ENCODE measurements at places on chromosomes 7 and 10.

DNA sequence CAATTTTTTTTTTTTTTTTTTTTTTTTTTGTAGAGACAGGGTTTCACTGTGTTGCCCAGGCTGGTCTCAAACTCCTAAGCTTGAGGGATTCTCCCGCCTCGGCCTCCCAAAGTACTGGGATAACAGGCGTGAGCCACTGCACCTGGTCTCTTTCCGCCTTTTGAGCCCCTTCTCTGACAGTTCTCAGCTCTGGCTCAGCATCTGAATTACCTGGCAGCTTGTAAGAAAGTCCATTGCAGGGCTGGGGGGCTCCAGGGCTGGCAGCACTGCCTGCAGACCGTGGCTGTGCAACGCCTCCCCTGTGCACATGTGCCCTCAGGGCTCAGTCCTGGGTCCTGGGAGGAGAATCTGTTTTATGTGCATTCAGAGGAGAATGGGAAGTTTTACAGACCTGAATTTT, 37.6 kb downstream of the VWA2 start:
- DNase-seq, result no peak

- no peak for DNase-seq
These were observed 49.4 kb downstream of the CAV1 start for GRCh38 chr7:116574025-116574822.

GRCh38 chr10:16679511-16679910, 137.7 kb downstream of the RSU1 start:
- no peak for DNase-seq

- no peak for DNase-seq
These were observed 77.5 kb upstream of the CTTNBP2 start for GRCh38 chr7:117950601-117951260.

DNA sequence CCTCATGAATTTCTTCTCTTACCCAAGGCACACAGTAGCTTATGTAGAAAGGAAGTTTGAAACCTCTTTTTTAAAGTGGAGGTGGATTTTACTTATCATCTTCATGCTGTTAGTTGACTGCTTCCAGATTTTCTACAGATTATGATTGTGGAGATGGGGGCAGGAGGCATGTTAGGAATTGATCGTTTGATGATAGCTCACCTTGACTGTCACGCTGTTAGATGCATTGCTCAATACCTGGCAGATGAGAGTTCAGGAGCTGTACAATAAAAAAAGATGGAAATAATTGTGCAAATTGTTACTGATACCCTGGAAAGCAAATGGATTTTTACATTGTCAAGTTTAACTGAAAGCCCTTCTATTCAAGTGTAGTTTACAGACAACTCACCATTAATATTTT, 340.3 kb downstream of the PLXDC2 start:
- DNase-seq, result no peak

- DNase-seq, result no peak
These were observed 261.9 kb downstream of the PTPRN2 start for GRCh38 chr7:158325530-158326381.

GRCh38 chr10:123986736-123987135, 95.1 kb upstream of the CPXM2 start:
- DNase-seq, result no peak

GRCh38 chr10:124563320-124564040, 101.9 kb downstream of the LHPP start:
- no peak for DNase-seq

GRCh38 chr10:17255512-17255911, 27.5 kb downstream of the VIM start:
- DNase-seq, result no peak

- no peak for DNase-seq
These were observed 21.6 kb downstream of the VSIR start for GRCh38 chr10:71751515-71752224.

- DNase-seq, result no peak
These were observed 2.3 kb downstream of the DNTT start for GRCh38 chr10:96306516-96306915.

- DNase-seq, result no peak
These were observed 287 bp downstream of the DCLRE1A start for GRCh38 chr10:113853578-113854012.

GRCh38 chr7:29274146-29275017, 79.8 kb downstream of the CHN2 start:
- no peak for DNase-seq

GRCh38 chr10:130491693-130492050, 355.5 kb downstream of the GLRX3 start:
- no peak for DNase-seq

DNA sequence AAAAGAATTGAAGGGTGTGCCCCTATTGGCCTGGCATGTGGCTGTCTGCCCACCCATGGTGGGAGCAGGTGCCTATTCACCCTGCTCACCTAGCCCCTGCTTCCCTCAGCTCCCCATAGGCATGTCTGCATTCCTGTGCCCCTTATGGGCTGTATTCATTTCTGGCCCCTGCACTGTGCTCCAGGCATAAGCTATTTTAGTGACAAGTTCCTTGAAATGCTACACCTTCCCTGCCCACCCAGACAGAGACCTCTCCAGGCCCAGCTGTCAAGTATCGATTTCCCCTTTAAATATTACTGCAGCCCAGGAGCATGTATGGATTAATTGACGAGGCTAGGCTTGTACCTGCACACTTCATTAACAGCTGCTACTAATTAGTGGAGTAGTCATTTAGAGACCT, 235.4 kb downstream of the RPS24 start:
- no peak for DNase-seq

- no peak for DNase-seq
These were observed 85.5 kb downstream of the PRTFDC1 start for GRCh38 chr10:24866604-24867583.

GRCh38 chr7:55124989-55125875, 106.4 kb downstream of the EGFR start:
- no peak for DNase-seq

GRCh38 chr7:67618556-67619162, 622.0 kb downstream of the TYW1 start:
- no peak for DNase-seq

- DNase-seq, result no peak
These were observed 167.3 kb upstream of the KLF14 start for GRCh38 chr7:130901209-130901783.

- DNase-seq, result no peak
These were observed at the start of gene TCF7L2 for GRCh38 chr10:112949875-112950507. Gene TCF7L2, plus strand, starts transcription at chr10:112950247. Its CDS starts 510 bp downstream, at chr10:112950757.

- no peak for DNase-seq
These were observed 71.7 kb downstream of the NRBF2 start for GRCh38 chr10:63204667-63205391.

All from activated T-helper 1 cell treated with anti-CD3 and anti-CD28 coated beads, Interleukin-2, amount 50 U/mL, for 16 hours (primary cell).